ENCODE measurements at places on chromosomes 4 and X.

- peak; percentile 38 for DNase-seq
Measured at GRCh38 chrX:45472968-45473367, 272.3 kb upstream of the DIPK2B start.

- DNase-seq: no peak
Measured at GRCh38 chrX:129540722-129541184, 694 bp downstream of the OCRL start.

GRCh38 chr4:74181219-74181618, 23.3 kb downstream of the MTHFD2L start:
- DNase-seq: no peak

DNA sequence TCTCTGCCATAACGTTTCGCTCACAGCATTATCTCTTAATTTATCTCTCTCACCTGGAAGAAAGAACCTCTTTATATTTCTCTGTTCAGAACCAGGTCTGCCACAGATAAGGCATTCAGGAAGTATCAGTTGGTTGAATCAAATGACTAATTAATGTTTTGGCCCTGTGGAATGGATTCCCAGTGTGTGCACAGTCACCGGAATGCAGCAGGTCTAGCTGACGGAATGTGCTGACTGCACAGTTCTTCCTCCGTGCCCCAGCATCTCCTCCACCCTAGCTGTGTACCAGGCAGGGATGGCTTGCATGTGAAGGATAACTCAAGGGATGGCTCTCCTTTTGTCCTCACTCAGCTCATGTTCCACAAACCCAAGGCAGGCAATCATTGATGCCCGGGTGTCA, 141.8 kb upstream of the MSX1 start:
- DNase-seq: no peak

DNA sequence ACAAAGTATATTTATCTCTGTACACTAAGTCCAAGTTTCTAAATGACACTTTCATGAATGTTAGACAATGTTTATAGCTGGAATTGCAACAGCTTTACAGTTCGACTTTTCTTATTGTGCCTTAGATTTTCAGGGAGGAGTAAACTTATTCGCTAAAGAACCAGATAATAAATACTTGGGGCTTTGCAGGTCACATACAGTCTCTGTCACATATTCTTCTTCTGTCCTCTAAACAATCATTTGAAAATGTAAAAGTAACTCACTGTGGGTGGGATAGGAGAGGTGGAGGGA, 132.6 kb downstream of the SPRY1 start:
- DNase-seq: no peak

GRCh38 chrX:100748108-100748507, 16.2 kb upstream of the SYTL4 start:
- no peak for DNase-seq

GRCh38 chr4:23348789-23349498, 540.9 kb downstream of the PPARGC1A start:
- DNase-seq: no peak

- no peak for DNase-seq
Measured at GRCh38 chrX:107029752-107030151, 29.7 kb upstream of the MORC4 start.

- peak; percentile 20 for DNase-seq
Measured at GRCh38 chr4:86011117-86011516, 348.7 kb downstream of the MAPK10 start.

DNA sequence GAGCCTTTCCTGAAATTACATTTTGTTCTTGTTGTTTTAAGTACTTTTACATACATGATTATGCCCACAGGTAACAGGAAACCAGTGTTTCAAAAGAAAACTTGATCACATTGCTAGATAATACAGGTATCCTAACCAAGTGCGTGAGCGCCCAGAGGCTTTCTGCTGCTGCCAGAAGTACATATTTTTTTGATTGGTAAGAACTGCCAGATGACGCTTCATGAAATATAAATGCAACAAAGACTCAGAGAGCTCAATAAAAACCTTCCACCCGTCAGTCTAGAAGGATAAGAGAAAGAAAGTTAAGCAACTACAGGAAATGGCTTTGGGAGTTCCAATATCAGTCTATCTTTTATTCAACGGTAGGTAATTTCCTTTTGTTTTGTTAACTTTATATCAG, at the start of gene EPGN:
Gene EPGN (plus strand): TSS at position 256 of the 400 bp plus-strand sequence. CDS start 64 bp downstream, at position 320.
- DNase-seq: no peak

DNA sequence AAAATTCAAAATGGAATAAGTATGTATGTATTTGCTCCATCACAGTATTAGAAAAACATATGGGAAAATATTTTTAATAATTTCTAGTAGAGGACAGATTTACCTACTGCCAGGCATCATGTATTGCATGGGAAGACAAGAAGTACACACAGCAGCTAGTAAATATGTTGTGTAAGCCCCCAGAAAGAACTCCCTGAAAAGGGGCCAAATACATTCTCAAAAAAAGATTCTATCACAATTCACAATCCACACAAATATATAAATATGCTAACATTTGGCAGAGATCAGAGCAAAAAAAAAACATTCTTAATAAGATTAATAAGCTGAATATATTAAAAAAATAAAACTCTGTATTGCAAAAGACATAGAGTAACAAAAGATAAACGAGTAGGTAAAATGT, 28.0 kb downstream of the SLC10A6 start:
- no peak for DNase-seq

DNA sequence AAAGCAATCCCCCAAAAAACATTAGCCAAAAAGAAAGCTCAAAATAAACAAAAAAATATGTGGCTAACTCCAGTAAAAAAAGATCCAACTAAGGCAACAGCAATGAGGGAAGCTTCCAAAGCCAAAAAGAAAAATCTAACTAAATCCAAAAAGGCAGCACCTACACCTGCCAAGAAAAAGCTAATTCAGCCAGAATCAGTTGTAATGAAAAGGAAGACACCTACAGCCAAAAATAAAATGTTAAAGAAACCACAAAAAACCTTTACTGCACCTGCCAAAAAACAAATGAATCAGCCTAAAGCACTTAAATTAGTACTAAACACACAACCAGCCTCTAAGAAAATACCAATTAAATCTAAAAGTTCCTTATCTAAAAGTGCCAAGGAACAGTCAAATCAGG, 37.2 kb upstream of the CABS1 start:
- no peak for DNase-seq

DNA sequence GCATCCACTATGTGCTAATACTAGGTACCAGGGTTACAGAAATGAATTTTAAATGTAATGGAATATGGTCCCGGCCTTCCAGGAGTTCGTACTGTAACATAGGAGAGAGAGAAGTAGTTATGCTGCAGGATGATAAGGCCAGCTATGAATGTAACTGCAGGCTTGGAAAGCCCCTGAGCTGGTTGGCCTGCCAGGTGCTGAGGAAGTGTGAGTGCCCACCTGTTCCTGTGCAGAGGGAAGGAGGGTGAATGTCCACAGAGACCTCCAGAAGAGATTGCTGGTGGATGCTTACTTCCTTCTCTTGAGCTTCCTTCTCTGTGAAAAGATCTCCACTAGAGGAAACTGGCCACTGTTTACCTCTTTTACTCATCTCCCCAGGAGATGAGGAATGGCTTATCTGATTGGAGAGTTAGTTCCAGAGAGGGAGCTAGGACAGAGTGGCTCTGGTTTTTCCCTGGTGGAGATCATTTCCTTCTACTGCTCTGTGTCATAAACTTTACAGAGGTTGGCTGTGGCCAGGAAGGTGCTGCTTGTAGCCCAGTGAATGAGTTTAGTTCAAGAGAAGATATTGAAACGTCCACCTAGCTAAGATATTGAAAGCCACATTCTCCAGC, 114.0 kb upstream of the LNX1 start:
- no peak for DNase-seq

DNA sequence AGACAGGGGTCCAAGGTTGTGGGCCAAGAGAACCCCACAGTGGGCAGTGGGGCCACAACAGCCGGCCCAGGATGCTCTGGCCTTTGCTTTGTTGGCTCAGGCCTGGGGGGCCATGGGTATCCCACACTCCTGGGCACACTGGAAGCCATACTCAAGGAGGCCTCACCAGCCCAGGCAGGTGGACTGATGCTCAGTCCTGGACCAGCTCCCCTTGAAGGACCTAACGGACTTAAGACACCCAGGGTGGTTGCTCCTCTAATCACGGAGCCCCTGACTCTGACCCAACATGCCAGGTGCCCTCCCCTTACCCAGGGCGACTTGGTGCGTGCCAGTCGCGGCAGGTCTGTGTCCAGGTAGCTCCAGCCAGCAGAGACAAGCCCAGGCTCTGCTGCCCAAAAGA, 50.8 kb downstream of the ZFYVE28 start:
- no peak for DNase-seq

DNA sequence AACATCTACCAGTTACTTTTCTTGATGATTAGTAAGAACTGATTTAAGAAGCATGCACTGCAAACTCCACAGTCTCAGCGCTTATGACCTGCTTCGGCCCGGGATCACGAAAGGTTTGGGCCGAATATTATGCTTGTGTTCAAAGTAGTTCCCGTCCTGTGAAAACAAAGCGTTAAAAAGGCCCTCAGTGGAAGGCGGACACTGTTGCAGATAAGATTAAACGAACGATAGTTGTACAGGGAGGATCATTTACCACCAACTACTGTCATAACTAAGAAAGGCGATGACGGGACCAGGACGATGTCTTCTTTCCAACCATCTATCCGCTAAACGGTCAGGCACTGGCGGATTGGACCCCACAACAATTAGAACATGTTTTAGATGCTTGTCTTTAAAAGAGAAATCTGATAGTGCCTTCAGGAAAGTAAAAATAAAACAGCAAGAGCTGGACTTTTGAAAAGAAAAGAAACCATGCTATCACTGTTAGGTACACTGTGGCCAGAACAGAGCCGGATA, 21.1 kb downstream of the PDLIM3 start:
- no peak for DNase-seq

DNA sequence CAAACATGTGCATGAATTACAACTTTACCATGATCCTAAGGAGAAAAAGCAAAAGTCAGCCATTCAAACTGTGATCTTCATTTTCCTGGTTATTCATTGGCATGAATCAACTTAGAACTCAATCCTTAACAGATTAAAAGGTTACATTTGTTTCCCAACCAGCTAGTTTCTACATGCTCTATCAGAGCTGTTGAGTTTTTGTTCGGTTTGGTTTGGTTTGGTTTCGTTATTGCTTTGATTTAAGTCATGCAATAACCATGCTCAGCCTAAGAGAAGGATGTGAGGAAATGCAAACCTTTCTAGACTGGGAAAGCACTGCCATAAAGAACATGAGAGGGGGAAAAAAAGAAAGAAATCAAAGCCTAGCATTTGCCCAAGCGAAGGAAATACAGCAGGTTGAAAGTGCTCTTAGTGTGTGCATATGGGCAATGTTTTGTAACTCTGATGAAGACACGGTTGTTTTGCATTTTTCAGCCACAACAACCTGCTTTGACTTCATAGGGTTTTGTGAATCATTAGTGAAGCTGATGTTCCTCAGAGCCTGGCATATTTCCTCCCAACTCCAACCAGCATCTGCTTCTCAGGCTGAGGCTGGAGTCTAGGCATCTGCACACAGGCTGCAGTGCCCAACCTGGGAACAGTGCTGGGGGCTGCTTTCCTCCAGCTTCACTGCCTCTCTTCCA, 234.3 kb downstream of the ZNF674 start:
- DNase-seq: no peak

- peak; percentile 25 for DNase-seq
Measured at GRCh38 chr4:40719008-40719623, 30.6 kb upstream of the NSUN7 start.

DNA sequence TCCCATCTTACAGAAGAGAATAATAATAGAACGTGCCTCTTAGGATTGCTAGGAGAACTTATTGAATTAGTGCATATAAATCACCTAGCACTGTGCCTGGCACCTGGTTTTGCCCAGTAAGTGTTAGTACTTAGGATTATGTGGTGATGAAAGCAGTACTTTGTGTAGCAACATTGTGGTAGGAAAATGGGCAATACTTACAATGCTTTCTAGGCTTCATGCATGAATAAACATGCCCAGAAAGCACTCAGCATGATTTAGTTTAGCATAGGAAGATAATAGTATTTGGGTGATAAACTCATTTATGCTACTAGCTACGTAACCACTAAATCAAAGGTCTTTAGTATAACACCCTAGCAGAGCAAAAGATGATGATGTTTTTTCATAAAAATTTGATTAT, 105.6 kb downstream of the NEUROG2 start:
- DNase-seq: no peak

DNA sequence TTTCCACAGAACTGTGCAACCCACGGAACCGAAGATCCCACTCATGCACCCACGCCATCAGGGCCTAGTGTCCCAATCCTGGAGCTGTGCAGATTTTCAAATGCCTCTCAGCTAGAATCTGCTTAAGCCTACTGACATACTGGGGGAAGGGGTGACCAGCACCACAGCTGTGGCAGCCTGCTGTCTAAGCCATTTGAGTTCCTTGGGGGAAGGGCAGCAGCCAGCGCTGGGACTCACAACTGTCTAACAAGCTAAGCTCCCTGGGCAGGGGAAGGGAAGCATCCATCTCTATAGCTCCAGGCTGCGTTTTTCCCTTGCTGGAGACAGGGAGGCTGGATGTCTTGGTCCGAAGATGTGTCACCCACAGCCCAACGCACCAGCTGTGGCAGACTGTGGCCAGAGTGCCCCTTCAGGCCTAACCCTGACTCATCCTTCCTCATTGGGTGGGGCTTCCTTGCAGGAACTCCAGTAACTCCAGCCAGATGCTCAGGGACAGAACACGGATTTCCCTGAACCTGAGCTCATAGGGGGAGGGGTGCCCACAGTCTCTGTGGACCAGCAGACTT, 194.8 kb downstream of the CHRDL1 start:
- no peak for DNase-seq

- DNase-seq: no peak
Measured at GRCh38 chr4:110155654-110156053, 42.8 kb downstream of the ELOVL6 start.

All from amniotic stem cell (primary cell).